ENCODE measurements at places on chromosomes 7 and 10.

DNA sequence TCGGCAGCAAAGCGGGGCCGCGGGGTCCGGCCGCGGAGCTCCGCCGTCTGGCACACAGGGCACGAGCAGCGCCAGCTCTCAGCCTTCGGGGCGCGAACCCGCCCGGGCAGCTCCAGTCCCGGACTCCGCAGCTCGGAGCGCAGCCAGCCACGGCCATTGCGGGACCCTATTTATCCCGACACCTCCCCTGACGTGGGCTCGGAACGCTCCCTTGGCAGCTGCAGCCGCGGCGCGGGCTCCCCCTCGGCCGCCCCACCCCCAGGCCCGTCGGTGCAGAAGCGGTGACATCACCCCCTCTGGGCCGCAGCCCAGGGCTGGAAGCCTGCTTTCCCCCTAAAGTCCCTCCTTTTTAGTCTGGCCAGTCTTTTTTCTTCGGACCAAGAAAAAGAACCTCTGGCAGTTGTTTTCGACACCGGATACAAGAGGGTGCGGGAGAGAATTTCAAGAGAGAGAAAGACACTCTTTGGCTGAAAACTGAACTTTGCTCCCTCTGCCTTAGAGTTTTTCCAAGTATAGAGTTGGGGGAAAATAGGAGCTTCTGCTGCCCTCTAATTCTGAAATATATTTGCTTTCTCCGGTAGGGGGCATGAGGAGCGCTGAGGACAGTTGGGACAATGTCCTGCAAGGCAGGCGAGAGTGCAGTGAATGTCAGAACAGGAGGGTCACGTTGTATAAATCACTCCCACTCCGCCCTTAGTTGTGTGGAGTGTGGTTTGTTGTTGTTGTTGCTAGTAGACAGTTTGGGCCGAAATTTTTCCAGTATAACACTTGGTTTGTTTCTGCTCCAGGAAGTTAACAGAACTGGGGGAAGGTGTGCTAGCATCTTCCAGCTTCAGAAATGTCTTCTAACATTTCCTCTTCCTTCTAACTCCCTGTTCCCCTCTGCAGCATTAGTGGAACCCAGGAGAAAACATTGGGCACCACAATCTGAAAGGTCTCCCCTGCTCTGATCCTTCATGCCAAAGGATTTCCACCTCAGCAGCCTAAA is at the start of gene SFRP4:
TSS of gene SFRP4 (minus strand) at position 145 of the 988 bp plus-strand sequence. CDS start 280 bp downstream, outside the sequence.
- DNase-seq = peak; percentile 71

- no peak for DNase-seq
Measured at GRCh38 chr10:3887404-3887803, 102.4 kb upstream of the KLF6 start.

- DNase-seq = no peak
Measured at GRCh38 chr10:79422178-79422892, 23.1 kb downstream of the ZCCHC24 start.

DNA sequence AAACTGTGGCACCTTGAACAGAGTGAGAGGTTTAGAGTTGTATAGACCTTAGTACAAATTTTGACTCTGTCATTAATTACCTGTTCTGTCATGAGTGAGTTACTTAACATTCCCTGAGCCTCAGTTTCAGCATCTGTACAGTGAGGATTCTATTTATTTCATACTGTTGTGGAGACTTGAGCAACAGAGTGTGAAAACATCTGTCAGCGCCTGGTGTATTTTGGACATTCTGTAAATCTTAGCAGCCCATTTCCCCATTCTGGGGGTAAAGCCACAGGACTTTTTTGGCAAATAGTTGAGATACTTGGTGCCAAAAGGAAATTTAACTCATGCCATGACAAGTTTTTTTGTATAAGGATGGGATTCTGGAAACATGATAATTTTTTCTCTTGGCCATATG is 94.8 kb downstream of the AUTS2 start:
- DNase-seq = no peak

DNA sequence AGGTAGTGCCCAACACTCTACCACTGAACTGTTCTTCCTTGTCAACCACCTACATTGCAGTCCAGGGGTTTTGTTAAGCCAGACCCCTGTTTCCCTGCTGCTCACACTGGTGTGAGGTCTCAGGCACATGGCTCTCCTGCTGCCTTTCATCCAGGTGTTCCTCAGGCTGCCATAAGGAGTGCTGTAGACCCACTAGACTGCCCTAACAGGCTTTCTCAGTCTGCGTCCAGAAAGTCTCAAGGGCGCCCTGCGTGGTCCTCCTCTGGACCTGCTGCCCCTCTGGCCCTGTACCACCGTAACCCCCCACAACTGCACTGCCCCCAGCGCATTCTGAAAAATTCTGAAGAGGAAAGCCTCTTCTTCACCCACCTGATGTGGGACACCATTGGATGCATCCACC is 225.7 kb upstream of the ANKRD30A start:
- DNase-seq = no peak
